BJ (cell line): ENCODE measurements at places on chromosomes 2 and 18. TPM values are rescaled to one million over a fixed set of nuclear protein-coding genes. Genes with fewer than 3 reads are reported as not detected.

CERKL gene
- 0.04 and 0.06 TPM in 2 replicates for polyA plus RNA-seq

MC4R gene
- polyA plus RNA-seq, result not detected in 2 replicates

GRCh38 chr2:221434142-221434541 is 138.0 kb downstream of the EPHA4 start:
- no peak for DNase-seq

DNA sequence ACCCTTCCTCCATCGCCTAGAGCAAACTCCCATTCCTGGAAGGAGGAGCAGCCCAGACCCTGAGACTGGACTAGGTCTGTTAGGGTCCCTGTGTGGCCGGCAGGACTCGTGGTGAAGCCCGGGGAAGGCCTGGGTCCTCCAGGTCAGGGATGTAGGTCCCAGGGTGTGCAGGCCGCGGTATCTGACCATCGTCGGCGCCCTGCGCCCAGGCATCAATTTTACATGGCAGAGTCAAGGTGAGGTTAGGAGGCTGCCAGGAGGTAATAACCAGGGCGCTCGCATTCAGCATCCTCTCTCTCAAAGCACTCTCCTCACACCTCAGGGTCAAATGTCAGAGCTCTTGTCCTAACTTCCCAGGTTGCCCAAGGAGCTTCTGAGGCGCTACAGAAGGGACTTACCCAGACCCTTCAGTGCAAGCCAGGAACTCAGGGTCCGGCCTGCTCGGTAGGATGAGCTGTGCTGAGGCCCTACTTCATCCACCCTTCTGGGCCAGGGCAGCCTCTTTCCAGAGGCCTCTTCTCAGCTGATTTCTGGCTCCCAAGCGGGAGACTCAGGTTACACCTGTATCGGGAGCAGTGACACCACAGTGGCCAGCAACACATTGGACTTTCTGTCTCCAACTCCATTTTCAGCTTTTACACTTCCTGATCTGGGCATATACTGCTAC is 628 bp downstream of the SH2D6 start:
- DNase-seq, result no peak

- DNase-seq, result no peak
Measured at GRCh38 chr18:69584429-69584828, 183.7 kb downstream of the DOK6 start.

DNA sequence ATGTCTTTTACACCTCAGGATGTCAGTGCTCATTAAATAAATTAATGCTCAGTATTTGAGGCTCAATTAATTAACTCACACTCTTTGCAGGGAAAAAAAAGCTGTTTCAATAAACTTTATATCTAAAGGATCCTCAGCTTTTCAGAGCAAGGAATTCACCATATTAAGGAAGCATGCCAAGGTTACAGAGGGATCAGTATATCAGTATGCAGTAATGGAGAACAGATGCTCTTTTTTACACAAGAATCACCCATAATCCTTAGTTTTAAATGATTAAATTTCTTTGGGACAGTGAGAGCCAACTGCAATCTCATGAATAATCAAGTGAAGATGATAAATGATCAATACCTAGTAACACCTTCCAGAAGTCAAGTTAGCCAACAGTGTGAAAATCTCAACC is 14.9 kb upstream of the LCT start:
- DNase-seq, result no peak

- no peak for DNase-seq
Measured at GRCh38 chr2:181656450-181657291, at the start of gene CERKL. Gene CERKL, minus strand, starts transcription at chr2:181657105. Its CDS starts 99 bp downstream, at chr2:181657006.

GRCh38 chr2:32756074-32756727 is 128.4 kb downstream of the TTC27 start:
- DNase-seq, result no peak

- no peak for DNase-seq
Measured at GRCh38 chr2:173357346-173357745, 2.7 kb downstream of the CDCA7 start.

DNA sequence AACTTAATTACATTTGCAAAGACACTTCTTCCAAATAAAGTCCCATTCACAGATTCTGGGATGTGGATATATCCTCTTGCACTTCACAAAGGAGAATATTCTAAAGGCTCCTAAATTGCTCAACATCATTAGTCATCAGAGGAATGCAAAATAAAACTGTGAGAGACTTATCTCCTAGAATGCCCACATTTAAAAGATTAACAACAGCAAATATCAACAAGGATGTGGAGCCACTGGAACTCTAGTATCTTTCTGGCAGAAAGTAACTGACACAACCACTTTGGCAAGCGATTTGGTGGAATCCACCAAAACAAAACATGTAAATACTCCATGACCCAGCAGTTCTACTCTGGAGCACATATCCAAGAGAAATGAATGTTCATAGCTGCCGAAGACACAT is 4.6 kb downstream of the NEU2 start:
- no peak for DNase-seq

PAX3 gene
- polyA plus RNA-seq, result 7.4 and 11.1 TPM in 2 replicates

SCN1A gene
- polyA plus RNA-seq, result 0.28 and 0.88 TPM in 2 replicates

NDUFS1 gene
- 79.9 and 101 TPM in 2 replicates for polyA plus RNA-seq

GRCh38 chr2:39119732-39120520 is 925 bp downstream of the SOS1 start:
- DNase-seq, result no peak
